Activated CD8-positive, alpha-beta memory T cell treated with anti-CD3 and anti-CD28 coated beads for 24 hours (primary cell): ENCODE measurements at places on chromosomes 1 and 21.

DNA sequence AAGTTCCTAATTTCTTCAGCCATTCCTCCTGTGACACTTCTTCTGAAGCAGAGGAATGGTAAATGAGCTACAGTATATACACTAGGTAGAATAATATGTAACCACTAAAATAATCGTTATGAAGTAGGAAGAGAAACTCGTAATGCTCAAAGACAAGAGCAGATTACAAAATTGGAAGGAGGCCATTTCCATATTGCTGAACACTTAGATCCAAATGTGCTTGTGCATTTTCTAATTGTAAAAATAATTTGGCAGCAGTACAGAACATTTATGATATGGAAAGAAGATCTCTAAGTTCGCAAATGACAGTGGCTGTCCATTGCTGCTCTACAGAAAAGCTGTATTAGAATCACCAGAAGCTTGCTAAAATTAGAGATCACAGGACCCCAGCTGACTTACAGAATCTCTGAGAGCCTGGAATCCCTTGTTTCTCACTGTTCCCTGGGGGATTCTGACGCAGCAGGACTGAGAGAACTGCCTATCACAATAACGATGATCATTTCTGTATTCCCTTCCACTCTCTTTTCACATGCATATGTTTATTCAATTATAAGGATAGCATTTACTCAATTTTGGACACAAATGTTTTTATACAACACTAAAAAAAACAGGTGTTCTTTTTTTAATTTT, 242.1 kb downstream of the OMA1 start:
- DNase-seq = no peak

DNA sequence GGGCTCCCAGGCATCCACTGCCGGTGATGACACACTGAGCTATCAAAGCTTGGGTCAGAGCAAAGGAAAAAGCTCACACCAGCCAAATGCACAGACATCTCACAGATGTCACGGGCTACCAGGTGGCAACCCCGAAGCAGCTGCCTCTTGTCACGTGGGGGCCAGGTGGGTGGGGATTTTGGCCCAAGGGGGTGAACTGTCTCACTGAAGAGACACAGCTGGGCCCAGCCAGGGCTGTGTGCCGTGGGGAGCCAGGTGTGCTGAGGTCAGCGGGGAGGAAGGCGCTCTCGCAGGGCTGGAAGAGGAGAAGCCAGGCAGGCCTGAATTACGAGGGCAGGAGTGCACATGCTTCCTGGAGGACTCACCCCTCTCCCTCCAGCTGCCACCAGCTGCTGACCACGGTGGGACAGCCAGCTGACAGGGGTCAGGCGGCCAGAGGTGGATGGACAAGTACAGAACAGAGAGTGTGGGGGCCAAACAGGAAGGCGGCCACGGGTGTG, 32.4 kb downstream of the KCNN3 start:
- DNase-seq = no peak

DNA sequence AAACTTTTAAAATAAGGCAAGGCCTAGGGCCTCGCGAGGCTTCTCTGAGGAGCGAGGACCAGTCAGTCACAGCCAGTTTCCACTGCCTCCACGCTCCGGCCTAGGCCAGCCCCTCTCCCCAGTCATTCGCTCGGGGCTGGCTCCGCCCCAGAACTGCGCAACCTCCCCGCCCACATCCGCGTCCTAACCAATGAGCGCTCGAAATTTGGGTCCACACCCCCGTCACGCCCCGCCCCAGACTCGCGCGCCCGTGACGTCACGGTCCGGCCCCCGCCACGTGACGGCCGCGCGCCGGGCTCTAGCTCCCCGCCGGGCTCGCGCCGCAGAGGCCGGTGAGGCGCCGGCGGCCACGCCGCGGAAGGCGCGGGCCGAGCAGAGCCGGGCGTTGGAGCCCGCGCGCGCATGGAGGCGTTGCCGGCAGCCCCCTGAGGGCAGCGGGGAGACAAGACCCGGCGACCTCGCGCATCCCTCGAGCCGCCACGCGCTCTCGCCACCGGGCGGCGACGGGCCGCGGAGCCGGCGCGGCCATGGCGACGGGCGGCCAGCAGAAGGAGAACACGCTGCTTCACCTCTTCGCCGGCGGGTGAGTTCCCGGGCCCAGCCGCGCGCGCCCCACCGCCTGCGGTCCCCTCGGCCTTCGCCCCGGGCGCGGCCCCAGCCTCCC, at the start of gene SLC25A33:
Gene SLC25A33 (plus strand): TSS at position 301 of the 664 bp plus-strand sequence. CDS start 227 bp downstream, at position 528.
- DNase-seq = peak; percentile 99

GRCh38 chr1:233183226-233184020, 112.1 kb downstream of the PCNX2 start:
- DNase-seq = no peak

- no peak for DNase-seq
Measured at GRCh38 chr1:8510041-8510823, 192.3 kb downstream of the SLC45A1 start.

DNA sequence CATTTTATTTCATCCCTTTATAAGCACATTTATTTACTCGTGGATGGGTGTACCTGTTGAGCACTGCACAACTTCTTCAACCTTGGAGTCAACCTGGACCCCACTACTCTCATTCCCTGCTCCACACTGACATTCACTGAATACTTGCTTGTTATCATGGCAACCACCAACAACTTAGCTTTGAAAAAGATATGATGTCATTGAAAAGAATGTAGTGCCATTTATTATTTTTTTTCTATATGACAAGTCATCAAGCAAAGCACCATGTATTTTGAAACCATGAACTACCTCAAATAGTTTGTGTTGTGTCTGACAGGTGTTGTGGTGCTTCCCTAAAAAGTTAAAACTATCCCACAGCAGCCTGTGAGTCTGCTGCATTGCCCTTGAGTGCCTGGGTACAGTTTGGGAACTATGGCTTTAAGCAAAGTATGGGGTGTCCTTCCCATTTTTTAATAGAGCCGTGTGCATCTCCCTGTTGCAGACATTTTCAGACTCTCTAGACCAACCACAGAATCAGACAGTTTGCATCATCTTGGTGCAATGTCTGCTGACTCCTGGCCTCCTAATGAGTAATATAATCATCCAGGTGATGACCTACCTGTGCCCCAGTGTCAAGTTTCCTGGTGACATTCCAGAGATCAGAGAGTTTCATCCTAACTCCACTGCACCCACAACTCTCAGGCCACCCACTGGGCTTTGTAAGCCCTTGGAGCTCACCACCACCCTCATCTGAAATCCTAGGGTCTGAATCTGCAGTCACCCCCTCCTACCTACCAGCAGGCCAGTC, 339.7 kb upstream of the PROX1 start:
- DNase-seq = no peak
